ENCODE measurements at places on chromosomes 12 and 14. TPM values are rescaled to one million over a fixed set of nuclear protein-coding genes. Genes with fewer than 3 reads are reported as not detected.

- no peak for DNase-seq
These were observed 305 bp upstream of the SLC16A7 start for GRCh38 chr12:59595565-59595882.

GRCh38 chr12:39392154-39392925 lies 50.6 kb downstream of the KIF21A start:
- no peak for DNase-seq

GRCh38 chr14:81991998-81992397 lies 458.3 kb upstream of the SEL1L start:
- DNase-seq, result no peak

- DNase-seq, result peak; percentile 23
These were observed 148.2 kb downstream of the SLC41A2 start for GRCh38 chr12:104809706-104810385.

DNA sequence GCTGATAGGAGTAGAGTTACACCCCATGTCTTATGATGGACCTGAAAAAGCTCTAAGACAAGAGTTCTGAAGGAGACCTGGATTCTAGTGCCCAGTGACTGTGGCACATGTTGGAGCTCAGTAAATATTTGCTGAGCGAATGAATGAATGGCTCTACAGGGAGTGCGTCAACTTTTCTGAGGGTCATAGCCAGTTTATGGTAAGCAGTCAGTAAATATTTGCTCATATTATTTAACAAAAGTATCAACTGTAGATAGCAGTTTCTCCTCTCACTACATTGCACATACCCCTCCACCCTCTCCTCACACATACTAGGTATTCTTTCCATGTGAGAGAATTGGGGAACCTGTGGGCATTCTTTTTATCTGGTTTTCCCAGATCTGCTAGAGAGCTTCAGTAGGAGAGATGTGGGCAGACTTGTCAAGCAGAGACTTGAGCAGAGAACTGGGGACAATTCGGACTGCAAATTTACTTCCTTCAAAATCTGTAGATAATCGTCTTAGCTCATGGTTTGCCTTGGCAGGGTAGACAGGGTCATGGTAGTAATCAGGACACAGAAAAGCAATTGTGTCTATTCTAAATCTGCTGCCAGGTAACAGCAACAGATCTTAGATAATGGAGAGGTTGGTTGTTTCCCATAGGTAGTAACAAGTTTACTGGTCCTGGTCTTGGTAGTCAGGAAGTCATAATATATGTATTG lies 5.7 kb downstream of the SLC4A8 start:
- no peak for DNase-seq

DNA sequence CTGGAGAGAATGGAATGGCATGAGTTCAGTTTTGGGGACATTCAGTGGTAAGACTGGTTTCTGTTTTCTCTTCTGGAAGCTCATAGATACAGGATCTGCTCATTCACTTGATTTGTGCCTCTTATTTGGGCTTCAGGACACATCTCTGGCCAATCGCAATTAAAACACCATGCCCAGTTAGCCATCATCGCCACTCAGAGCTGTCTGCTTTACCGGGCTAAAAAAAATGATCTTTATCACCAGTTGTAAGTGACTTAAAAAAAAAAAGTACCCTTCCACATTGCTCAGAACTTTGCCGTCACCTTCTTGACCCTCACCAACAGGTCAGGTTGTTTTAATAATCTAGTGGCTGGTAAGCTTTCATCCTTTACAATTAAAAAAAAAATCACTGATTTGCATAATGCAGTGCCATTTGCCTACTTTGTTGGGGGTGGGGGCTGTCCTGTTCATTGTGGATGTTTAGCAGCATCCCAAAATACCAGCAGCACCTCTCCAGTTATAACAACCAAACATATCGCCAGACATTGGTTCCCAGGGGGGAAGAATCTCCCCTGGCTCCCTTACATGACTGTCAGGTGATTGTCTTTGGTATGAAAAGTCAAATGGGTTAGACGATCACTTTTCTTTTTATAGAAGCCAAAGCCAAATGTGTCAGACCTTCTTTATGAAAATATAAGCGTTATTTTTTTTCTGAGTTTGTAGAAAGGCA lies 150.1 kb downstream of the PRKCH start:
- DNase-seq, result peak; percentile 64

DNA sequence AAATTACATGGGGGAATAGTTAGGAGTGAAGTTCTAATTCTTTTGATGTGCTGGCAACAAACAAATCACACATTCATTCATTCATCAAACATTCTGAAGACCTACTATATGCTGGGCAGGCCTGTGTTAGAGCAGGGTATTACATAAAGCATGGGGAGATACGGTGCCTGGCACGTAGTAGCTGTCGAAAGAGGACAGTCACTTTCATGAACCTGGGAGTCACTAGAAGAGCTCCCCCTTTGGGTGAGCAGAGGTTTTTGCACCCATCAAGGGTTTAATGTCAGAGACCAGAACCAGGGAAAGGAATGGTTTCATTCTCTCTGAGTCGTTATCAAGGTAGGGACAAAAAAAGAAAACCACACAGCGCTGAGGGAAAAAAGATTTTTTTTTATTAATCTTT lies 10.0 kb downstream of the LHX5 start:
- peak; percentile 14 for DNase-seq

GRCh38 chr12:86710109-86710508 lies 453.9 kb upstream of the MGAT4C start:
- no peak for DNase-seq

DNA sequence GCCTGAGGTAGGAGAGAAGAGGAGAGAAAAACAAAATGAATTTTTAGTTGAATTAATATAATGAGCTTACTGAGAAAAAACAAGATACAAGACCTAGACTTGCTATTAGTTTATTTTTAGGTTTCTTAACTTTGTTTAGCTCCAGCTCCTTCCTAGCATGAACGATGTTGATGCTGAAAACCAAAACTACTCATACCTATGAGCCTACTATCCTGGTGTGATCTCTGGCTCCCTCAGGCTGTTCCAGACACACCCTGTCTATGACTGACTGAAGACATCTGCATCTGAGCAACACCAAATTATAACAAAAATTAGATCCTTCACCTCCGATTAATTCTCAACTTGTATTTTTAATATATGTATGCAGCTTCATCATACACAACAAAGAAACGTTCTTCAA lies 190.4 kb downstream of the SLC5A8 start:
- no peak for DNase-seq

DNA sequence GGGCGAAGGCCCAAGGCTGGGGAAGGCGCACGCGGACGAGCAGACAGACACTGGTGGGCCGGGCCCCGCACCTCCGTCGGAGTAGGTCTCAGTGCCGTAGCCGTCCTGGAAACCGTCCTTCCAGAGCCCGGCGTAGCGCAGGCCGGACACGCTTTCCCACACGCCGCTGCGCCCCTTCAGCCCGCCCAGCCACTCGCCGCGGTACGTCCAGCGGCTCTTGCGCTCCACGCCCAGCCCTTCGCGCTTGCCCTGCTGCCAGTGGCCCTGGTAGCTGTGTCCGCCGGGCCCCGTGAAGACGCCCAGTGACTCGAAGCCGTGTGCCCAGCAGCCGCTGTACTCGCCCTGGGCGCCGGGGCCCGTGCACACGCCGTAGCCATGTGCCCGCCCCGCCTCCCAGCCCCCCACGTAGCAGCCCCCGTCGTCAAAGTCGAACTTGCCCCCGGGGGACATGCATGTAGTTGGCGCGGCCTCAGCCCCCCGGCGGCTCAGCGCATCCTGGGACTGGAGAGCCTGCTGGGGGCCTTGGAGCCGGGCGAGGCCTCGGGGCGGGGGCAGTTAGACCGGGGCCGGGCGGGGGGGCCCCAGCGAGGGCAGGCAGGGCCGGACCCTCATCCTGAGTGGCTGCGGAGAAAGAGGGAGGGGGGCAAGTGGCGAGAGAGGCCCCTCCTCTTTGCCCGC lies 1.4 kb downstream of the JPH4 start:
- DNase-seq, result peak; percentile 53

GRCh38 chr12:107631715-107632114 lies 53.9 kb upstream of the PWP1 start:
- no peak for DNase-seq

DNA sequence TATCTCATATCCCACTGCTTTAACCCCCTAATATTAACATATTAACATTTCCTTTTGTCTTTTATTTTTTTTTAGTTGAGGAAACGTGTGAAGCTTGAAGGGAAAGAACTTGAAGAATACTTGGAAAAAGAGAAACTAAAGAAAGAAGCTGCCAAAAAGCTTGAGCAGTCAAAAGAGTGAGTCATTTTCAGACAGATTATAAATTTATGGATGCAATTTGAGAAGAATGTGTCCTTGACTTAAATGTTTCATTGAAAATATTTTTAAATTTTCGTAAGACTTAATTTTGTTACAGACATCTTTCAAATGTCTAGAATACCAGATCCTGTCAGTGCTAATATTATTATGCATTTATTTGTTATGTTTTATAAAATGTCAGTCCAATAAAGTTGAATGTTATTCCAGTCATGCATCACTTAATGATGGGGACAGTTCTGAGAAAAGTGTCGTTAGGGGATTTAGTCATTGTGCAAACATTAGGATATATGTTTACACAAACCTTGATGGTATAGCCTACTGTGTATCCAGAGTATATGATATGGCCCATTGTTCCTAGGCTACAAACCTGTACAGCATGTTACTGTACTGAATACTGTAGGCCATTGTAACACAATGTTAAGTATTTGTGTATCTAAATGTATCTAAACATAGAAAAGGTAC lies 32.6 kb downstream of the CPSF2 start:
- DNase-seq, result no peak

GRCh38 chr14:34038358-34039057 lies 87.6 kb upstream of the EGLN3 start:
- DNase-seq, result no peak

GRCh38 chr12:99154216-99154982 lies 493.2 kb upstream of the GARIN6 start:
- no peak for DNase-seq

GRCh38 chr12:40351976-40352375 lies 127.2 kb downstream of the LRRK2 start:
- DNase-seq, result no peak

Gene ASCL1
- polyA plus RNA-seq, result not detected

Gene TIGAR
- 3.5 TPM for polyA plus RNA-seq

Gene PAPOLA
- 125 TPM for polyA plus RNA-seq

Gene KRT73
- 0.36 TPM for polyA plus RNA-seq

Gene PDE3A
- polyA plus RNA-seq, result not detected

Gene LMO3
- polyA plus RNA-seq, result not detected

Gene RILPL2
- polyA plus RNA-seq, result 4.0 TPM

Gene RD3L
- polyA plus RNA-seq, result not detected

Gene HOXC9
- not detected for polyA plus RNA-seq

Gene KRT5
- not detected for polyA plus RNA-seq

Gene JPH4
- not detected for polyA plus RNA-seq

Gene SRRM4
- polyA plus RNA-seq, result not detected
